ENCODE measurements at places on chromosomes 5 and 9.

GRCh38 chr5:32090755-32091128 lies 83.4 kb downstream of the GOLPH3 start:
- DNase-seq: no peak

- no peak for DNase-seq
Observed at GRCh38 chr9:112170968-112171367, 4.1 kb downstream of the SUSD1 start.

- no peak for DNase-seq
Observed at GRCh38 chr5:172785429-172786088, 14.6 kb upstream of the DUSP1 start.

- DNase-seq: no peak
Observed at GRCh38 chr9:81417941-81418340, 271.4 kb downstream of the TLE1 start.

DNA sequence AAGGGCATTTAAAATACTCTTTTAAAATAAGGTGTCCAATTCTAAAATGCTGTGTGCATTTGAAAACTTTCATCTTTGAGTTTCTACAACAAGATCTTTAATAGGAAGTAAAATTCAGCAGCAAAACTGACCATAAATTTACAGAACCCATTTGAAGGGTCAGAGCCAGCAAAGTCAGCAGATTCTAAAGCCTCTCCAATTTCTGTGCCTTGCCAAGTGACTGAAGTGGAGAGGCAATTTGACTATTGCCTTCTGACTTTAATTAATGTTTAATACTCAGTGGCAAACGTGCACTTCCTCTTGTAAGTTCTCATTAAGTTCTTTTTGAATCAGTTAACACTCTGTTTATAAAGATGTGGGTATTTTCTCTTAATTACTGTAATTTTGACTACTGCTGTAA lies 155.2 kb downstream of the BAAT start:
- DNase-seq: no peak

GRCh38 chr5:72006361-72006760 lies 100.9 kb upstream of the MAP1B start:
- no peak for DNase-seq

DNA sequence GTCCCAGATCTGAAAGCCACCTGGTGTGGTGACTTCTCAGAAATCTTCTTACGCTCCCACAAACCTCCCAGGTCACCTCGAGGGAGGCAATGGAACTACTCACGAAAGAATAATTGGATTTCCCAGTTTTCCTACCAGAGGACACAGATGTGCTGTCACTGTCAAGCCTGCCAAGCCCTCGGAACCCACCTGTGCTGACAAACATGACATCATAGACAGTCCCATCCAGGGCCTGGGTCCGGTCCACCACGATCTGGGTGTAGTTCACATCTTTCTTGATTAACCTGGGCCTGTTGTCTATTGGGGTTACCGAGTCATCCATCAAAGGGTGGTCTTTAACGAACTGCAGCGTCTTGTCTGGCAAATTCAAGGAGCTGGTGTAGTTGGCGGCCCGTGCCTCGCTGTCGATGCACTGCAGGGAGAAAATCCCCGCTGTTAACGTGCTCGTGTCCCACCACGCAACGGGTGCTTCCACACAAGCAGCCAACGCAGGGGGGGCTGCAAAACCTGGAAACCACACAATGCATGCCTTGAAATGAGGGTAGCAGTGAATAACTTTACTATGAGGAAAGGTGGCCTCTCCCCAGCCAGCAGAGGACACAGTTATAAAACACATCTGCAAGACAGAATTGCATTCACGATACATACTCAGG lies 69.0 kb downstream of the SECISBP2 start:
- DNase-seq: no peak

GRCh38 chr9:81661339-81661738 lies 28.0 kb downstream of the TLE1 start:
- no peak for DNase-seq

- DNase-seq: no peak
Observed at GRCh38 chr9:95085036-95085770, 232.3 kb downstream of the FANCC start.

DNA sequence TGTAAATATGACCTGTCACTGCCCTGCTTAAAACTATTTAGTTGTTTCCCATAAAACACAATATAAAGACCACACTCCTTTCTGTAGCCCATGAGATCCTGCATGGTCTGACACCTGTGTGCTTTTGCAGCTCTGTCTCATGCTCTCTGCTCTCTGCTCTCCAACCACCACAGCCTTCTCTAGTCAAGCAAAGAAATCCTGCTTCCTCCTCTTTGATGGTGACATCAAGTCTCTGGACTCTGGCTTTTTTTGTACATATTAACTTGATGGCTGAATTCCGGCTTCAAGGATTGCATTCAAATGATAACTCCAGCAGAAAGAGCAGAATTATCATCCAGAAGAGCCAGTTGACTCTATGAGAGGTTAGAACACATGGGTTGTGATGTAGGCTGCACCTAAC lies 58.2 kb downstream of the CHSY3 start:
- DNase-seq: no peak

- DNase-seq: no peak
Observed at GRCh38 chr9:78896479-78896878, 599.6 kb downstream of the PSAT1 start.

- no peak for DNase-seq
Observed at GRCh38 chr9:128372188-128372641, 1.0 kb downstream of the URM1 start.

- no peak for DNase-seq
Observed at GRCh38 chr9:89223396-89223977, 44.9 kb upstream of the SHC3 start.

GRCh38 chr5:139605887-139606286 lies 42.3 kb upstream of the CXXC5 start:
- DNase-seq: no peak

DNA sequence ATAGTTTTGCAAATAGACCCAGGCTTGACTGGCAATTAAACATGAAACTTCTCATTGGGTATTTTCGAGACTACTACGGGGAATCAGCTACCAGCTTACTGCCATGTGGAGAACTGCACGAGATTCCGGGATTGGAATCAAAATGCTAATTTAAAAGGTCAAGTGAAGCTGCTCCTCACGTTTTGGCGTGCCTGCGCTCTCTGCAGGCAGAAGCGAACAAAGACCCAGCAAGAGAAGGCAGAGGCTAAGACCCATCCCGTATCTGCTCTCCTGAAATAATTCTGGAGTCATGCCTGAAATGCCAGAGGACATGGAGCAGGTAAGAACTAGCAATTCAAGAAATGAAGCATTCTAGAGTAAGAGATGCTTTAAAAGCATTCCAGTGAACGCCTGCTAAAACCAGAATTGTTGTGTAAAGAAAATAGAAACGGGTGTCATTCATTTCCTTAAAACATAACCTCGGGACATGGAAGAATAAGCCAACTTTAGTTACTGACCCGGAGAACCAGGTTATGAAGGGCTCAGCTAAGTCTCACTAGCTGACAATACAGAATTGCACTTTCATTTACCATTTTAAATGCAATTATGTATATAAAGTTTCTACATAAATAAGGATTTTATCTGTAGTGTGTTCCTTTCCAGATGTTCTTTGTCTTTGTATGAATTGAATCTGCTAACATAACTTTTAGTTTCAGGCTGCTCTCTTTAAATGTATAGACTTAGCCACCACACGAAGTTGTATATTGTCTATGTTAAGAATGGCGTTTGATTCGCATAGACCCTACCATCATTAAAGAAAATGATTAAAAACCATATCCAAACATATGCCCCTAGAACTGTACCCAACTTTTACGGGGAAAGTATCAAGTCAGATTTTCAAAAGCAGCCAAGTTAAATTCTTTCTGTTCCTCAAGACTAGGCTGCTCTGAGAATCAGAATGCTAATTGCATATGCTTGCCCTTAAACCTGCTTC lies 2.0 kb upstream of the MAT2B start:
- peak; percentile 46 for DNase-seq

DNA sequence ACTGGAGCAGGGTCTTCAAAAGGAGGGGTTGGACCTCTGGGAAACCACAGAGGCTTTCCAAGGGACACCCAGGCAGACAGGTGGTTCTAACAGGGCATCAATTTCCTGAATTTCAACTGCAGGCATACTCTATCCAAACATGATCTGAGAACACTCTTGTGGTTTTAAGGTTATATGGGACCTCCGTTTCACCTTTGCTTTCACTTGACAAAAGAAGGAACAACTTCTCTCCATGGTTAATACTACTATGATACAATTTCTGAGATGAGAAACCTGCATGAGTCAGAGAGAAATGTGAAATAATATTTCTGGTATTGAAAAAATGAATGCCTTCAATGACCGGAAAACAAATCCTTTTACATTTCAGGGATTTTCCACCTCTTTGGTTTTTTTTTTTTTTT lies 28.0 kb upstream of the ERAP1 start:
- no peak for DNase-seq

- DNase-seq: no peak
Observed at GRCh38 chr9:121383715-121384114, 13.7 kb upstream of the STOM start.

DNA sequence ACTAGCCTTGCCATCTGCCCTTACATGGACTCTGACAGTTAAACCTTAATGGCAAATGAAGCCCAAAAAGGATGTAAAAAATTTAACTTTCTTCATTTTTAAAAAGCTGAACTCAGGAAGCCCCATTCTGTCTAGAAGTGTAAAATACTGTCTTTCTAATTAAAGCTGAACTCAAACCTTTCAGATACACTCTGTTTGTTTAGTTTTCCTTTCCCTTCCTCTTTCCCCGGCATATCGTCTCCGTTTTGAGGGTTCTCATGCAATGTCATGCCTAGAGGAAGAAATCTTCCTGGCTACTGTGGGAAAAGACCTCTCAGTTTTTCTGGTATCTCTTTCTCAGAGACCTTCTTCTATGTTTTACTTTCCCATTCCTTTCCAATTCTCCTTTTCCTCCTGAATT lies 841.5 kb downstream of the DTWD2 start:
- DNase-seq: no peak

GRCh38 chr9:133057006-133057405 lies 4.8 kb upstream of the CEL start:
- DNase-seq: no peak

DNA sequence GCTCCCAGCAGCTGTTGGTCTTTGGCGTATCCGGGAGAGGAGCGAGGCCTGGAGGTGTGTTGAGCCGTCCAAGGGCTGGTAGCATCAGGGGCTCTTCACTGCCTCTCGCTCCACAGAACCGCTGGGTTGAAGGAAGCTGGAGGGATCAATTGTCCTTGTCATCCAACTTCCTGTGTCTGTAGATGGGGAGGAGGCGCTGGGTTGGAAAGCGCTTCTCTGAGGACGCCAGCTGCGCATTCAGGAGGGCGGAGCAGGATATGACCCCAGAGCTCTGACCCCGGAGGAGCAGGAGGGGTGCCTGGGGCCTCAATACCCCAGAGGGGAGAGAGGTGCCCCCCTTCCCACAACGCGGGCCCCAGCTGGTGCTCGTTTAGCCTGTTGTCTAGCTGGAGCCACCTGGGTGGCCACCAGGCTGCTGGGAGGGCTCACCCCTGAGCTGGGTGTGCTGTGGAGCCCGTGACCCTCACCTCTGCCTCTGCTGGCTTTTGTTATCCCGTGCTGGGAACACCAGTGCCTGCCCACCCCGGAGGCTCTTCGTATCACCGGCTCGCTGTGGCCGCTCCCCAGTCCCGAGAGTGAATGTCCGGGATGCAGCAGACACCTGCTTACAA lies 2.0 kb upstream of the DBH start:
- DNase-seq: no peak

GRCh38 chr9:70923961-70924360 lies 197.5 kb downstream of the TRPM3 start:
- DNase-seq: no peak

- DNase-seq: no peak
Observed at GRCh38 chr9:87605676-87606075, 108.0 kb downstream of the DAPK1 start.

GRCh38 chr5:9361835-9362234 lies 184.0 kb downstream of the SEMA5A start:
- peak; percentile 32 for DNase-seq

DNA sequence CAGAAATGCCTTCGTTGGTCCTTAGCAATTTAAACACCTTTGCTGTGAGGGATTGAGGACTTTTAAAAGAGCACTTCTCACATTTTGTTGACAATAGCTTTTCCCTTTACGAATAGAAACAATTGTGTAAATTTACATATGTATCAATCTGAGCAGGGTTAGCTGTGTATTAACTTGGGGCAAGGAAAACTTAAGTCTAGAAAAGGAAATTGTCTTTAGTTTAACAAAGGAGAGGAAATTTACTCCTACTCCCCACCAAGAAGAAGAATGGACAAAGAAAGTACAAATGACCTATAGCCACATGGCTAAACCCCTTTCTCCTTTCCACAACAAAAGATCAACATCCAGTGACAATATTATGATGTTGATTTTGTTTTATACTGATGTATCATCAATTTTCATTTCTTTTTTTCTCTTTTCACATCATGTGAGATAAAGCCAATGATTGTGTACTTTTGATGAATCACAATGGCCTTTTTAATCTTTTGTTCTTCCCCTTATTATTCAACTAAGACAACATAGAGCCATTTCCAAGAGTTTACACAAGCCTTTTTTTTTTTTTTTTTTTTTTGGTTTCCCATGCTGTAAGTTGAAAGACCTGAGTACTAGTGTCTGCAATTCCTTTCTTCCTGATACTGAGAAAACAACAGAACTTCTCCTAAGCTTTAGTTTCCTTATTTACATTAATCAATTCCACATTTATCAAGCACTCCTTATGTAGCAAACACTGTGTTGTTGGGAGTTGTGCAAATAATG lies 19.0 kb downstream of the FOXB2 start:
- DNase-seq: no peak

- DNase-seq: peak; percentile 86
Observed at GRCh38 chr5:173616577-173617118, at the start of gene BOD1. Gene BOD1, minus strand, starts transcription at chr5:173616650. Its CDS starts 214 bp downstream, at chr5:173616436.

- no peak for DNase-seq
Observed at GRCh38 chr5:127419683-127420257, 97.7 kb upstream of the PRRC1 start.

DNA sequence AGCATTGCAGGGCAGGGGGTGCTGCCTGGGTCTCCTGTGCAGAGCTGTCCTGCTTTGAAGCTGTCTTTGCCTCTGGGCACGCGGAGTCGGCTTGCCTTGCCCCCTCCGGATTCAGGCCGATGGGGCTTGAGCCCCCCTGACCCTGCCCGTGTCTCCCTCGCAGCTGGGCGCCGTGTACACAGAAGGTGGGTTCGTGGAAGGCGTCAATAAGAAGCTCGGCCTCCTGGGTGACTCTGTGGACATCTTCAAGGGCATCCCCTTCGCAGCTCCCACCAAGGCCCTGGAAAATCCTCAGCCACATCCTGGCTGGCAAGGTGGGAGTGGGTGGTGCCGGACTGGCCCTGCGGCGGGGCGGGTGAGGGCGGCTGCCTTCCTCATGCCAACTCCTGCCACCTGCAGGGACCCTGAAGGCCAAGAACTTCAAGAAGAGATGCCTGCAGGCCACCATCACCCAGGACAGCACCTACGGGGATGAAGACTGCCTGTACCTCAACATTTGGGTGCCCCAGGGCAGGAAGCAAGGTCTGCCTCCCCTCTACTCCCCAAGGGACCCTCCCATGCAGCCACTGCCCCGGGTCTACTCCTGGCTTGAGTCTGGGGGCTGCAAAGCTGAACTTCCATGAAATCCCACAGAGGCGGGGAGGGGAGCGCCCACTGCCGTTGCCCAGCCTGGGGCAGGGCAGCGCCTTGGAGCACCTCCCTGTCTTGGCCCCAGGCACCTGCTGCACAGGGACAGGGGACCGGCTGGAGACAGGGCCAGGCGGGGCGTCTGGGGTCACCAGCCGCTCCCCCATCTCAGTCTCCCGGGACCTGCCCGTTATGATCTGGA lies 2.7 kb downstream of the CEL start:
- no peak for DNase-seq

GRCh38 chr9:19371942-19372341 lies 8.1 kb downstream of the RPS6 start:
- no peak for DNase-seq
